ENCODE measurements at places on chromosomes 4 and X.

- DNase-seq = no peak
Measured at GRCh38 chr4:21652508-21653231, 295.9 kb downstream of the KCNIP4 start.

- DNase-seq = no peak
Measured at GRCh38 chr4:176791591-176792325, 964 bp downstream of the VEGFC start.

DNA sequence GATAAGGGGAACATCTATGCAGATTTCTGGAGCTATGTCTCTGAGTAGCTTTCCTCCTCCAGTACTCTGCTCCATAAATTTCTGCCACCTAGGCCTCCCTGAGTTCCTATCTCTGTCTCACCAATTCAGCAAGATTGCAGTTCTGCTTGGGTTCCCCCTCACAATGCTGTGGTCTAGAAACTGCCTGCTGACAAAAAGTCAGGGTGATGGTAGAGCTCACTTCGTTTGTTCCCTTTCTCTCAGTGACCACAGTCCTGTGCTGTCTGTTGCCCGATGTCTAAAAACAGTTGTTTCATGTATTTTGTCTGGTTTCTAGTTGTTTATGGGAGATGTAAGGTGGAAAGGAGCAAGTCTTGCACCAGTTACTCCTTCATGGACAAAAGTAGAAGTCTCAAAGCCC is 41.1 kb downstream of the AMMECR1 start:
- no peak for DNase-seq

GRCh38 chrX:153593811-153594500 is 5.0 kb downstream of the CCNQ start:
- no peak for DNase-seq

- DNase-seq = no peak
Measured at GRCh38 chr4:81470456-81471297, 1.0 kb downstream of the RASGEF1B start.

- no peak for DNase-seq
Measured at GRCh38 chr4:166143227-166143626, 270.2 kb downstream of the TLL1 start.

DNA sequence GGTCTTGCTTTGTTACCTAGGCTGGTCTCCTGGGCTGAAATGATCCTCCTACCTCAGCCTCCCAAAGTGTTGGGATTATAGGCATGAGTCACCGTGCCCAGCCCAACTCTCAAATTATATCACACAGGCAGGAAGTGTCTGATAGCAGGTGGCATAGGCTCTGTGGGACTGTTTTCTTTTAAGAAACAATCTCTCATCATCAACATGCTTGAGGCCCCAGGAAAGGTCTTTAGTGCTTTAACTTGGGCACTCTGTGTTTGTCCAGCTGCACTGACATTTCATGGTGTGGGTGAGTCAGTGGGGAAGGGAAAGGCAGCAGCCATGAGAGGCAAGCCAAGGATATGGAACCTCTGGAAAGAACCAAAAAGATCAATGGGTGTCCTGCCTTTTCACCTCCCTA is 88.1 kb upstream of the TSPAN5 start:
- no peak for DNase-seq

DNA sequence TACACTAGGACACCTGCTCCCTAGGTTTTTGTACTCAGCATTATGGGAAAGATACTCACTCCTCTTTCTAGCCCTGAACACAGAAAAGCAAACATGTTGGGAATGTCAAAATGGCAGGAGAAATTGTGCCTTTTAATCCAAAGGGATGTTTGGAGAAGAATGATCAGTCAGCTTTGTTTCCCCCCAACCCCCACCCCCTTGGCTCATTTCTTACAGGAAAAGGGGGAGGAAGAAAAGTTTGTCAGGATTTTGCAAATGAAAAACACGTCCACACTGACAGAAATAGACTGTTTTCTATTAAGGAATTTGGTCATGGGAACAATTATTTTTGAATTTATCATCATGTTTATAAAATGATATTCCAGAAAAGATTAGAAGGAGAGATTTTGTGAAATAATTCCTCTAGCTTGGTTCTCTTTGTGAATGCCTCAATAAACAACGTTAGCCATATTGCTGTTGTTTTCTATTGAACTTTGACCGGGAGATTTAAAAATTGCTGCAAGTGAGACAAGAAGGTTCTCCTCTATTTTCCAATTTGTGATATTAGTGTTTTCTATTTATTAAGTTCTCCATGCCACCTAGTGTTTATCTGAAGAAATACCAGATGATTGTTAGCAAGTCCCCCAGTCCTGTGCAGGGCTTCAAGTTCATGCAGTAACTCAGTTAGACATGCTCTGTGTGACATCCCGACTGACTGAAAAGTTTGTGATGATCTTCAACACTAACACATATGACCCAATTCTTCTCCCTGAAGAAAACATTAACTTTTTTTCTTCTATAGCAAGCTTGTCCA is 31.3 kb upstream of the TFDP3 start:
- DNase-seq = no peak

DNA sequence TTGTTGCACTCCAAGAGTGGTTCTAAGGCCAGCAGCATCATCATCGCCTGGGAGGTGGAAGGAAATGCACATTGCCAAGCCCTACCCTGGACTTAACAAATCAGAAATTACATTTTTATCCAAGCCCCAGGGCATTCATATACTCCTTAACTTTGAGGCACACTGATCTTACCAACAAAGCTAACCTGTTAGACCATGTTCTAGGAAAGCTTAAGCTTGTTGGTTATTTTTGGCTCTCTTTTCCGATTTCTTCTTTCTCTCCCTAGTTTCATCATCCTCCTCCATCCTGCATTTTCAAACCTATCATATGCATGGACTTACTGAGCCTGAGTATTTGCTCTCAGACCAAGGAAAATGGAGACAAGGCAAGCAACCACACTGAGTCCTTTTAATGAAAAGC is 133.4 kb downstream of the OPHN1 start:
- no peak for DNase-seq

- no peak for DNase-seq
Measured at GRCh38 chr4:185352741-185353140, 43.0 kb downstream of the LRP2BP start.

GRCh38 chr4:185651137-185651677 is 115.9 kb upstream of the PDLIM3 start:
- no peak for DNase-seq

GRCh38 chr4:82989575-82990429 is 20.8 kb downstream of the LIN54 start:
- DNase-seq = no peak

GRCh38 chr4:128291096-128291495 is 3.5 kb upstream of the PGRMC2 start:
- DNase-seq = no peak

DNA sequence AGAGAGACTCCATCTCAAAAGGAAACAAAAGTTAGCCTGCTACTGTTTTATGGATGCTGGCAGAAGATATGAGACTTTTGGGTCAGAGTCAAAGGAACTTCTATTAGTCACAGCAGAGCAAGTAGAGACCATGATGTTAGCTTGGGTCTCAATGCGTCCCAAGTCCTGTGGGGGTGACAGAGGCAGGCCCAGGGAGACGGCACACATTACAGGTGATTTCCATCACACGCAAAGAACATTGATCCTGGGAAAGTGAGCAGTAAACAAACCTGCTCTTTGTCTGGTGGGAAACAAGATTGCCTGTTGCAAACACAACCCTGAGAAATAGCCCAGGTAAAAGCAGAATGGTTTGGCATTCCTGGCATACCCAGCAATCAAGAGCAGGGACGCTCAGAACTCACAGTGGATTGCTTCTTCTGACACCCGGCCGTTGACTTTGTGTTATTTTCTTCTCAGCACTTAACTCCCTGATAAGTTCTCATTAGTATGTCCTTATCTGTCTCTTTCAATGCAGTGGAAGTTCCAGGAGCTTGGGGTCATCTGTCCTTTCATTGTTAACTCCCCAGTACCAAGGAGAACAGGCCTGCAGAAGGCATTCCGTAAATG is 51.2 kb upstream of the LGI2 start:
- no peak for DNase-seq
